Activated CD4-positive, alpha-beta T cell treated with anti-CD3 and anti-CD28 coated beads for 36 hours (primary cell): ENCODE measurements at places on chromosomes 16 and 17. TPM values are rescaled to one million over a fixed set of nuclear protein-coding genes. Genes with fewer than 3 reads are reported as not detected.
A peak's percentile ranks its signal among the peaks of the same experiment; 100 is the strongest.

CHST4 gene
- not detected for total RNA-seq

GRCh38 chr17:66604376-66604775 lies 230.5 kb upstream of the CACNG5 start:
- no peak for DNase-seq

SLC12A3 gene
- total RNA-seq = not detected

DNA sequence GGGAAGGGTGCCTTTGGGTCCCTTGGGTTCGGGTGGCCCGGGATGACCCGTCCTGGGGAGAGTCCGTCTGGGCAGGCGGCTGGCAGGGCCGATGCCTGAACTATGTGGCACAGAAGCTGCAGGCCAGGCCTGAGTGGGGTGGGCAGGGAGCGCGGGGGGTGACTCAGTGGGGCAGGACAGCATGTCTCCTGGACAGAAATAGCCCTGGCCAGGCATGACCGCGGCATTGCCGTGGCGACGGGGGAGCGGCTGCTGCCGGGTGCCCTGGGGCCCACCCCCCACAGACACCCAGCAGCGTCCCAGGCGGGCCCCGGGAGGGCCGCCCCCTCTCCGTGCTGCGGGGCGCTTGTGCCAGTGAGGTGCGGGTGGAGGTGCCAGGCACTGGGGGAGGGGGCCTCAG lies 1.8 kb upstream of the C1QTNF8 start:
- no peak for DNase-seq

DNA sequence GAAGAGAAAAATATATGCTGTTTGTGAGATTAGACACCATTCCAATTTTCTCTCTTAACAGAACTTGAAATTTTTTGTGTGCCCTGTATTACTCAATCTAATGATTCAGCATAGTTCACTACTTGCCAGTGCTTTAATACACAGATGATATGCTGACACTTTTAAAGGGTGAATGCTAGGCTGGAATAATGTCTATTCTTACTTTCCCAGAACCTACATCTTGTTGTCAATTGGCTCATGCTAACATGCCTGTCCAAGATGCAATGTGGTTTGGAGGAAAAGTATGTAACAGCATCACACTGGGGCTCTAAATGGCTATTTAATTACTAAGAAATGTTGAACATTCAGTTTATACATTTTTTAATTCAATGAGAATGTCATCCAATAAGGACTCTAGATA lies 7.6 kb upstream of the MAP2K6 start:
- no peak for DNase-seq

CNGB1 gene
- total RNA-seq = not detected

DNA sequence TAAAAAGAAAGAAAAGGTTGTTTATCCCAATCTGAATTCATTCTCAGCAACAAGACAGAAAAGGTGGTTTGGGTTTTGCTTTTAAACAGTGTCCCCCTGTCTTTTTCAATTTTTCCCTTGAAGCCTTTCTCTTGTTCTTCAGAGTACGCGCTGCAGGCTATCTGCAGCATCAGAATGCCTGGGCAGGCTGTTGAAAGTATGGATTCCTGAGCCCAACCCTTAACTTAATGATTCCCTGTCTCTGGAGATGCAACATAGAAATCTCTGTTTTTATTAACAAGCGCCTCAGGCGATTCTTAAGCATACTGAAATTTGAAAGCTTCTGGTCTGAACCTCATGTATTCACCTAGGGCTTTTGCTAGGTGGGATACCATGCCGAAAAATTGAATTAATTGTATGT lies 32.1 kb downstream of the DGKE start:
- DNase-seq = no peak

GRCh38 chr17:28811651-28812090 lies 30.9 kb downstream of the FAM222B start:
- peak; percentile 11 for DNase-seq

GRCh38 chr16:80986557-80986956 lies 20.1 kb downstream of the CMC2 start:
- no peak for DNase-seq

DHRS7C gene
- total RNA-seq = not detected

DNA sequence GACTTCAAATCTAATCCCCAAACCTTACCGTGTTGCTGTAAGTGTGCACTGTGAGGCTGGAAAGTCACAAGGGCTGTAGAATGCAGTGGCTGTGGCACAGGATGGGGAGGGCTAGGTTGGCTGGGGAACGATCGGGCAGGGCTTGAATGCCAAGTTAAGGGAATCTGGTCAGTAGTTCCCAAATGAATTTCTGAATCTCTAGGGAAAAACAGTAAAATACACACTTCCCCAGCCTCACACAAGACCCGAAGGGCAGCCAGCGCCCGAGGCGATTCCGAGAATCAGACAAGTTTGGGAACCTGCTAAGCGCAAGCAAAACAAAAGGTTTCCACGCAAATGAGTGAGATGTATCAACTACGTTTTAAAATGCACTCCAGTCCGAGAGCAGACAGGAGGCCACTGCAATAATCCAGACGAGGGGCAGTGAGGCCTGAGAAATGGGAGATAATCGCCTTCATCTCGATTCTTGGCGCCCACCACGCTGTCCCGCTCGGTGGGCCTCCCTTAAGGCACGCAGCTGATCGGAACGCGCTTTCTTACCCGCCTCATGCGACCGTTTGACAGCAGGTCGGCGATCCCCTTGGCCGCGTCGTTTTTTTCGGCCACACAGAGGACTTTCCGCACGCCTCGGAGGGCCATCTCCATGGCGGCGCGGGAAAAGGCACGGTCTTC lies 599 bp downstream of the TOP3A start:
- DNase-seq = peak; percentile 22

GPR142 gene
- not detected for total RNA-seq

- DNase-seq = no peak
These were observed 1403.8 kb upstream of the GOT2 start for GRCh38 chr16:60137891-60138290.

DNA sequence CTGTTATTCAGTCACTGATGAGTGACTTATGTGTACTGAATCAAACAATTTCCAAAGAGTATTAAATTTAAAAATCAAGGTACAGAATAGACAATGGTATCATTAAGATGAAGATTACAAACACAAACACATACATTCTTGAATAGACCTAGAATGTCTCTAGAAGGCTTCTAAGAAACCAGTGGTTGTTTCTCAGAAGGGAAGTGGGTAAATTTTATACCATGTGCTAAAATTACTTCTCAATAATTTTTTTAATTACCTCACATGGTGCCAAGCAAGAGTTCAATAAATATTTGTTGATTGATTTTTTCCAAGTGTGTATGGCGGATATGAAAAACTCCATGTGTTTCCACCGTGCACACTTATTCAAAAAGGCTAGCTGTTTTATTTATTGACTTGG lies 6.4 kb downstream of the DYNLRB2 start:
- no peak for DNase-seq

DNAAF8 gene
- total RNA-seq = 0.11 TPM

GRCh38 chr17:63519116-63519881 lies 3.9 kb upstream of the KCNH6 start:
- DNase-seq = no peak

DNA sequence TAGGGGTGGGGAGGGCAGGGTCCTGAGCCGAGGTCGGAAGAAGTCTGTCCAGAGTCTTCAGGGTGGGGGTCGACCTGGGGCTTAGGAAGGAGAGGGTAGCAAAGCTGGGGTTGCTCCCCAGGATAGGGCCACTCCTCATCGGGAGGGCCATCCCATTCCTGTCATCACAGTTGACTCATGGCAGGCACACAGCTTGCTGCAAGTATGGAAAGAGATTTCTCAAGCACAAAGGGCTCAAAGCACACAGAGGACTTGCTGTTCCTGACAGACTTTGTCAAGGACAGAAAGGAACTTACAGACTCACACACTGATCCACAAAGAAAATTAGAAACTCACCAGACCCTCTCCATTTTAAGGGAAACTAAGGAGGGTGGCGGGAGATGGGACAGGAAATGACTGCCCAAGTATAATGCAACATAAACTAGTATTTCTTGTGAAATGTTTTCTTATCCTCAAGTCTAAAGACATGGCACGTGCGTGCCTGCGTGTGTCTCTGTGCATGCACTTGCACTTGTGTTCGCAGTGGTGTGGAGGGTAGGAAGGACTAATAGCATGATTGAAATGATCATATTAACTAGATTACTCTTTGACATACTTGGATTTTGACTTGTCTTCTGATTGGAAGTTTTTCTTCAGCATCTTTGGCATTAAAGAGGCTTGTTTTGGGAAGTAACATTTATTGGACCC lies 2.4 kb downstream of the AOC2 start:
- no peak for DNase-seq

MRPS7 gene
- total RNA-seq = 63.8 TPM

DNA sequence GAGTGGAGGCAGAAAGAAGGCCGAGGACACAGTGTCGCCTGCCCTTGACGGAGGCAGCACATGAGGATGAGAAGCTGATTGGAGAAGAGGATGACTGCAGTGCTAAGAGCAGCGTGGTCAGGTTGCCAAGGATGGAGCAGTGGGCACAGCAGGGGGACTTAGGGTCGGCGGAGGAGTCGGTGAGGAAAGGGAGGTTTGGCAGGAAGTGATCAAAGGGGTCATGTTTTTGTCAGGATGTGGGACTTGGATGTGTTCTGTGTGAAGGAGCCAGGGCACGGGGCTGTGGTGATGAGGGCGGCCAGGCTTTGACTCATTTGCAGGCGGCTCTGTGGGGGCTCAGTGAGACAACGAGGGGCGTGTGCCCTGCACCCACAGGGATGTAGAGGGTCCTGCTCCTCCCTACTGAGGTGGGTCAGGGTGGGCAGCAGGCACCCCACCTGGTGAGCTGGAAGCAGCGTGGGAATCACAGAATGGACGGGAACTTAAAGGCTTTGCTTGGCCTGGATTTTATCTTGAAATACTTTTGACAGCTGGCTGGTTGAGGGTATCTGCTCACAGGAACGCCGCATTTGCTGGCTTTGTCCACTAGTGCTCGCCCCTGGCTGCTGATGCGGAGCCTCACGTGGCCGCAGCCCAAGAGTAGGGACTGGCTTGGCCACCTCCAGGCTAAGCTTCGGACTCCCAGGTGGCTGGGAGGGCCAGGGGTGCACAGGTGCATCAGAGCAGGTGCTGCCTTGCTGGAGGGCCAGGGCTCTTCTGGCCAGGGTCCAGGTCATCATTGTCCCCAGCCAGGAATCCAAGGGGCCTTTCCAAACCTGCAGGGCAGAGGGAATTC lies 6.0 kb downstream of the MPG start:
- DNase-seq = peak; percentile 46

GRCh38 chr17:77884967-77885641 lies 73.4 kb upstream of the TNRC6C start:
- DNase-seq = no peak

SMIM36 gene
- total RNA-seq = not detected

DNA sequence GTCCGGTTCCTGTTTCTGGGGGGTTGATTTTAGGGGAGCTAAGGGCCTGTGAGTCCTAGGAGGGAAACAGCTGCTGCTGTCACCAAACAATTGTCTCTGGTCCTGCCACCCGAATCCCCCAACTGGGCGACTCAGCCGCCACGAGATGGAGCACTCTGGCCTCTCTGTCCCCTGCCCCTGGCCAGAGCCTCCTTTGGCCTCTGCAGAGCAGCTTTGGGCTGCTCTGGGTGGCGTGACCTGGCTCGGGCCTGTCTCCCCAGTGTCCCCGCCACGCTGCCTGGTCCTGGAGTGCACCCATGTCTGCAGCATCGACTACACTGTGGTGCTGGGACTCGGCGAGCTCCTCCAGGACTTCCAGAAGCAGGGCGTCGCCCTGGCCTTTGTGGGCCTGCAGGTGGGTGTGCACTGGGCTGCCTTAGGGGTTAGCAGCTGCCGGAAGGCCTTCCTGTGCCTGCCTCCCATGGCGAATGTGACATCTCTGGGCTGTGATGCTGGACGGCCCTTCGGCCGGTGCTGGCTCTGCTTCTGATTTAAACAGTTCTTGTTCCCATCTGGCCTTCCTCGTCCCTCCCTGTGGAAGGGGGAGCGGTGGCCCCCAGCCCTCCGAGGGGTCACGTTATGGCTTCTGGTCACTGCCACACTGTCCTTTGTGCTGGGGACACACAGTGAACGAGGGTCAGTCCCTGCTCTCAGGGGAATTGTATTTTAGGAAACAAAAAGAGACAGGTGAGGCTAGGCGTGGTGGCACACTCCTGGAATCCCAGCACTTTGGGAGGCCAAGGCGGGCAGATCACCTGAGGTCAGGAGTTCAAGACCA lies 11.6 kb upstream of the RNF213 start:
- DNase-seq = no peak

NLRC5 gene
- total RNA-seq = 175 TPM

DNA sequence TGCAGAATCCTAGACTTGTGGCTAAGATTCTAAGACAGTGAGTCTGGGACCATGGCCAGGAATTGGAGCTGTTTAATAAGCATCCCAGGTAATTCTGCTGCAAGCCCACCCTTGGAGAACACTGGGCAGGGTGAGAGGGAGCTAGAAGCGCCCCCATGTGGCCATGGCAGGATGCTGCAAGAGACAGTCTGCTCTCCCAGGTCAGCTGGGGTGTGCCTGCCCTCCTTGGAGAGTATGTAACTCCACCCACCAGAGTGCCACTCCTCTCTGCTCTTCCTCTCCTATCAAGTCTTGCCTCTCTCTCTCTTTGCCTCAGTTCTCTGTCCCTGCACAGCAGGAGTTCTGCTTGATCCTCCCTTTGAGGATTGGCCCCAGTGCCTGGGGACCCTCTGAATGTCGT lies 14.9 kb downstream of the RCVRN start:
- peak; percentile 56 for DNase-seq

TP53TG3D gene
- total RNA-seq = 0.42 TPM

DNA sequence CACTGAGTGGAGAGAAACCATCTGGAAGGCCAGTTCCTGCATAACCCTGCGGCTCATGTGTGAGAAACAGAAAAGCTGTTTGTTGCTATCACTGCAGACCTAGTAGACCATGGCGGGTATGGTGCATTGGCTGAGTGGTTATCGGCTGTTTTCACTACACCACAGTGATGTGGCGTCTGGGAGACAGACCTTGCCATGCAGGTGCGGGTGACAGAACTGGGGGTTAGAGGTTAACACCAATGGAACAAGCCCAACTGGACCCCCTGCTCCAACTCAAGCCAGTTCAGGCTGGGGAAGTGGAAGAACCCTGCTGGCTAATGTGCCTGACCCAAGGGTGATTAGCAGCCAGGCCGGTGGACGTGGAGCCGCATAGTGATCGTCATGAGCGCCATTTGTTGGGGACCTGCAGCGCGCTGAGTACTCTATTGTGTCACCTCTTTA lies 91.9 kb downstream of the IRF8 start:
- no peak for DNase-seq

- DNase-seq = peak; percentile 52
These were observed 16.9 kb upstream of the TNFRSF13B start for GRCh38 chr17:16988749-16989229.

MYH3 gene
- 3.5 TPM for total RNA-seq

DNA sequence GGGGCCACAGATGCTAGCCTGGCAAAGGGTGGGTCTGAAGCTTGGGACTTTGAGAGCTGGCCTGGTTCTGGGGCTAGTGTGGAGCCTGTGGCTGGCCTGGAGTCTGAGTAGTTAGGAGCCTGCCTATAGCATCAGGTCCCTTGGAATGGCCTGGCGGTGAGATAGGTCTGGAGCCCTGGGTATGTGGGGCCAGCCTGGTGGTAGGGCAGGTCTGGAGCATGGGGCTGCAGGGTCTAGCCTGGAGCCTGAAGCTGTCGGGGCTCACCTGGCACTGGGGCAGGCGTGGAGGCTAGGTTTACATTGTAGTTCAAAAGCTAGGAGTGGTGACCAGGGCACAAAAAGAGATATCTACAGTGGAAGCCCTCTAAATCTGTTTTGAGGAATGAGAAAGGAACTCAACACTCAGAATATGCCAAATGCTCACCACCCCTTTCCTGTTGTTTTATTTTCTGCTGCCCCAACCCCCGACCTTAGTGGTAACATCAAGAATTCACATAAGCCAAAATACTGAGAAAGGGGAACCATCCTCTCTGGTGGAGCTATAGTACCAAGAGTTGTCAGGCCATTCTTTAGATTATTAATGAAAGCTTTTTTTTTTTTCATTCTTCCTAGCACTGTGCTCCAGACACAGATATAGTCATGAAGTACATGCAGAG lies 100.3 kb downstream of the TANC2 start:
- no peak for DNase-seq

GRCh38 chr16:51431517-51432241 lies 280.6 kb upstream of the SALL1 start:
- DNase-seq = no peak
